ENCODE measurements at places on chromosomes 2 and 18.
A peak's percentile ranks its signal among the peaks of the same experiment; 100 is the strongest.

DNA sequence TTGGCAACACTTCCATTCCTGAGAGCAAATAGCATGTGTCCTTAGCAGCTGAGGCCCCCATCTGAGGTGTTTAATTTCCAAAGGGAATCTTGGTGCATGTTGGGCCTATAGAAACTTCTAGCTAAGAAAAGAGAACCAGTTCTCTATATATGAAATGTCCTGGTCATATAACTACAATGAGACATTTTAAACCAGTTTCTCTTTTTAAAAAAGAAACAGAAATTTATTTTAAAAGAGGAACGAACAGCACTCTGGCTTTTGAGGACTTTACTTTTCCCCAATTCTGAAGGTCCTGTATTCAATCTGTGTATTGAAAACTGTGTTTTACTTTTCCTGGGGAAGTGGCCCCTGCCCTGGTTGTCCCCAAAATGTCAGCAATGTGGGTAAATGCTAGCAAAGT is 309.5 kb upstream of the STON1 start:
- no peak for DNase-seq

- no peak for DNase-seq
Observed at GRCh38 chr2:119232666-119232993, 9.0 kb downstream of the STEAP3 start.

- DNase-seq, result no peak
Observed at GRCh38 chr2:222703886-222704285, 32.4 kb downstream of the MOGAT1 start.

- peak; percentile 19 for DNase-seq
Observed at GRCh38 chr2:229519655-229520430, 194.5 kb downstream of the DNER start.

- DNase-seq, result no peak
Observed at GRCh38 chr2:15189216-15189615, 371.9 kb downstream of the NBAS start.

DNA sequence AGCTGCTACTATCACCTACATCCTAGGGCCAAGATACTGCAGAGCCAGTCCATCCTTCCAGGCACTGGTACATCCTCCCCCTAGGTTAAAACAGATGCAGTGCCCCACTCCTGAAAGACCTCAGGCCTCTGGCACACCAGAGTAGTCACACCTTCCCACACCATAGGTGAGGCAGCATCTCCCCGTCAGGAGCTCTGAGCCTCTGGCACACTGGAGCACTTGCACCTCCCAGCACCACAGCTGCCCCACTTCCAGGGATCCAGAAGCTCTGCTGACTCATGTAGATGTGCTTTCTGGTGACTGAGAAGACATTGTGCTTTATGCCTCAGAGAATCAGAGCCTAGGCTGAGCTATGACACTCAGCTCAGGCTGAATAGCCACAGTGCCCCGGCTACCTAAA is 138.4 kb upstream of the COL3A1 start:
- no peak for DNase-seq

DNA sequence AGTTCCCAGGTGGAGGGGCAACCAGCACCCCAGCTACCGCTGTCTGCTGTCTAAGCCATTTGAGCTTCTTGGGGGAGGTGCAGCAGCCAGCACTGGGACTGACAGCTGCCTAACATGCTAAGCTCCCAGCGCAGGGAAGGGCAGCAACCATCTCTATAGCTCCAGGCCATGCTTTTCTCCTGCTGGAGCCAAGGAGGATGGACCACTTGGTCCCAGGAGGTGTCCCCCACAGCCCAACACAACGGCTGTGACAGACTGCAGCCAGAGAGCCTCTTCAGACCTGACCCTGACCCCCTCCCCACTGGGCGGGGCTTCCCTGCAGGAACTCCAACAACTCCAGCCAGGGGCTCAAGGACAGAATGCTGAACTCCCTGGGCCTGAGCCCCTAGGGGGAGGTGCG is 370.6 kb upstream of the REG3G start:
- no peak for DNase-seq

- no peak for DNase-seq
Observed at GRCh38 chr2:119197126-119197405, 26.6 kb upstream of the STEAP3 start.
